ENCODE measurements at places on chromosomes 1 and 21.

DNA sequence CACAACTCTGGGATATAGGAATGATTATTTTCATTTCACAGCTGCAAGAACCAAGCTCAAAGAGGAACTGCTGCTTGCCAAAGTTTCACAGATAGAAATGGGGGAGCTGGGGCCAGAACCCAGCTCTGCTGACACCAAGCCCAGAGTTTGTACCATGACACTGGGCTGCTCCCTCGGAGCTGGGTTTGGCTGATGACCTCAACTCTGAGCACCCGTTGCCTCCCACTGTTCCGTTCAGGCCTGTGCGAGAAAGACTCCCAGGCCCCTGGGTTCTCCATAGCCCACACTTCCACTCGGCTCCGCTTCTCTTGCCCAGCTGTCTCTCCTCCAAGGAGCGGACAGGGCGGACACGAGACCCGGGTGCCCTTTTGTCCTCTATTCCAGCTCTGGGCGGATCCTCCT is 55.2 kb downstream of the NGF start:
- DNase-seq, result no peak

GRCh38 chr1:245988393-245989078 is 518.5 kb downstream of the SMYD3 start:
- no peak for DNase-seq

DNA sequence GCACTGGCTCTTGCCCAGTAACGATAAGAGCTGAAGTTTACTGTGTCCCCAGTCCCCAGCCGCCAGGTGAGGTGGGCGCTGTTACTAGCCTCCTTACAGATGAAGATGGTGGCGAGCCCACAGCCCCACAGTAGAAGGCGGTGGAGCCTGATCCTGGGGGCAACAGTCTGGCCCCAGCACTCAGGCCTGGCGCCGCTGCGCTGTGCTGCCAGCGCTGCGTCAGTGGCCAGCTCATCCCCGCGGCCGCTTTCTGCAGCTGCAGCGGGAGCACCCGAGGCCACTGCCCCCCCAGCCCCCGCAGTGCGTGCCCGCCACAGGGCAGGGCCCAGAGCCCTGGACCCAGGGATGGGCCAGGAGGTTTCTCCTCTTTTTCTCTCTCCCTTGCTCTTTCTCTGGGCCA is 13.3 kb downstream of the H6PD start:
- DNase-seq, result no peak

DNA sequence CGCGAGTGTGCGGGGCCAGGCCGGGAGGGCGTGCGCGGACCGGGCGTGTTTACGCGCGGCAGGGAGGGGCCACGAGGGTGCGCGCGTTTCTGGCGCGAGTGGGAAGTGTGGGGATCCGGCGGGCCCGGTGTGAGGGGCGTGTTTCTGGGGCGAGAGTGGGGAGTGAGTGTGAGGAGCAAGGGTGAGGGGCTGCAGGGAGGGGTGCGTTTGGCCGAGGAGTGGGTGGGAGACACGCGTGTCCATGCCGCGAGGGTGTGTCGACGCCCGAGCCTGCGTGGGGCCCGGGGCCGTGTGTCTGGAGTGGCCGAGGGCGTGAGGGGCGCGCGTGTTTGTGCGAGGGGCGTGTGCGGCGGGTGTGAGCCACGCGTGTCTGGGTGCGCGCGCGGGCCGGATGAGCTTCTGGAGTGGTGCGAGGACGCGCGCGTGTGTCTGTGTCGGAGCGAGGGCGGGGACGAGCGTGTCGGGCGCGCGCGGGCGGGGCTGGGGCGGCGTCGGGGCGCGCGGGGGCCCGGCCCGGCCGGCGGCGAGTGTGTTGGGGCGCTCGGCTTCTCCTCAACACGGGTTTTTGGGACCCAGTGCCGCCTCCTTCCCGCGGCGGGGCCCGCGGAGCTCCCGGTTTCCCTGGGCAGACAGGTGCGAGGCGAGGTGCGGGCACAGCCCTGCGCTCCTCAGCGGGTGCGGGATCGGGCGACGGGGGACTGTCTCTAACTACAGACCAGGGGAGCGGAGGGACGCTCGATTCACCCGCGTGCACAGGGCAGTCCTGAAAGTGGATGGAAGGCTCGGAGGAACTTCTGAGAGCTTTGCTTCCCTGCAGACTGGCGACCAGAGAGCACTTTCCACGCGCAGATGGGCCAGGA is 65.8 kb upstream of the VAMP3 start:
- no peak for DNase-seq

DNA sequence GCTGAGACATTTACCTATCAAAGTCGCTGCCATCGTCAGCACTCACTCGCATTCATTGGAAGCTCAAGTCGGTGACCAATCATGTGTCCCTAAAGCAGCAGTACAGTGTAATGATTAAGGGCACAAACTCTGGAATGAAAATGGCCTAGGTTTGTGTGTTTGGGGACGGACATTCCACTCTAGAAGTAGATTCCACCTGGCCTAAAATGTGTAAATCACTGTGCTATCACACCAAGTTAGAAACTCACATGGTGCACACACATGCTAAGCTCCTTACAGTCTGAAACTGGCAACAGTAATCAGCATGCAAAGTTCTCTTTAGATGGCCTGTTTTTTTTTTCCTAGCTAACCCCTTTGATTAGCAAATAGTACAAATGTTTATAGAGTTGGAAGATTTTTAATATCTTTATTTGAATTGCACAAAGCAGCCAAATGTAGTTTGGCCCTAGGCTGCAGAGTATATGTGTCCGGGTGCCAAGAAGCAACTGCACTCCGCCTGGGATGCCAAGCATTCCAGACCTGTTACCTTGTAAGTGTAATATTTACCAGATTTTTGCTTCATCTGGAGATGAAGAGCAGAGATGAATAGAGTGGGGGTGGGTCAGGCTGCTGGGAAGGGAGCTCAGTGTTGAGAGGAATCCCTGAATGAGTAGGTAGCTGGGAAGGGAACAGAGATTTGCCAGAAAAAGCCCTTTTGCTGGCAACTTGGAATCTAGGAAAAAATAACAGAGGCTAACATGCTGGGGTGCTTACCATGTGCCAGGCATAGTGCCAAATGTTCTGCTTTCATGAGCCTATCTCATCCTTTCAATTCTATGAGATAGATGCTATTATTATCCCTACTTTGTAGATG is 35.2 kb downstream of the TGFB2 start:
- DNase-seq, result peak; percentile 60

DNA sequence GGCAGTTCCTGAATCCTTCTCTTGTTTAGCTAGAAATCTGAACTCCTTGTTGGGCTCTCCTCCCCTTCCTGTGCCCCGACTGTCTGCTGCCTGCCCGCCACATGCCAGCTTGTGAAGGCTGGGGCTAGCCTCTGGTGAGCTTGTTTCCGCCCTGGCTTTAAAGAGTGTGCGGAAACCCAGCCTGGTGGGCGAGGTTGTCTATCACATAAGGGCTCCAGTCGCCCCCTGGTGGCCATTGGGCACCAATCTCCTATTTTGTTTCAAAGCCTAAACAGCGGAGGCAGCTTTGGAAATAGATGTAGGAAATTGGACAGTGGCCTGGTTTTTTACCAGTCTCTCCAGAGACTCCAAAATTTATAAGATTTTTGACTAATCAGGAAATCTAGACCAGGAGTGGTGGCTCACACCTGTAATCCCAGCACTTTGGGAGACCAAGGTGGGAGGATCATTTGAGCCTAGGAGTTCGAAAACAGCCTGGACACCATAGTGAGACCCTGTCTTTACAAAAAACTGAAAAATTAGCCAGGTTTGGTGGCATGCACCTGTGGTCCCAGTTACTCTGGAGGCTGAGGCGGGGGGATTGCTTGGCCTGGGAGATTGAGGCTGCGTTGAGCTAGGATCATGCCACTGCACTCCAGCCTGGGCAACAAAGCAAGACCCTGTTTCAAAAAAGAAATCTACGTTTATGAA is 9.8 kb downstream of the ATP8B2 start:
- peak; percentile 65 for DNase-seq

- no peak for DNase-seq
Observed at GRCh38 chr1:54883349-54884102, 3.5 kb downstream of the DHCR24 start.

GRCh38 chr1:205948039-205948438 is 4.8 kb upstream of the SLC26A9 start:
- no peak for DNase-seq

DNA sequence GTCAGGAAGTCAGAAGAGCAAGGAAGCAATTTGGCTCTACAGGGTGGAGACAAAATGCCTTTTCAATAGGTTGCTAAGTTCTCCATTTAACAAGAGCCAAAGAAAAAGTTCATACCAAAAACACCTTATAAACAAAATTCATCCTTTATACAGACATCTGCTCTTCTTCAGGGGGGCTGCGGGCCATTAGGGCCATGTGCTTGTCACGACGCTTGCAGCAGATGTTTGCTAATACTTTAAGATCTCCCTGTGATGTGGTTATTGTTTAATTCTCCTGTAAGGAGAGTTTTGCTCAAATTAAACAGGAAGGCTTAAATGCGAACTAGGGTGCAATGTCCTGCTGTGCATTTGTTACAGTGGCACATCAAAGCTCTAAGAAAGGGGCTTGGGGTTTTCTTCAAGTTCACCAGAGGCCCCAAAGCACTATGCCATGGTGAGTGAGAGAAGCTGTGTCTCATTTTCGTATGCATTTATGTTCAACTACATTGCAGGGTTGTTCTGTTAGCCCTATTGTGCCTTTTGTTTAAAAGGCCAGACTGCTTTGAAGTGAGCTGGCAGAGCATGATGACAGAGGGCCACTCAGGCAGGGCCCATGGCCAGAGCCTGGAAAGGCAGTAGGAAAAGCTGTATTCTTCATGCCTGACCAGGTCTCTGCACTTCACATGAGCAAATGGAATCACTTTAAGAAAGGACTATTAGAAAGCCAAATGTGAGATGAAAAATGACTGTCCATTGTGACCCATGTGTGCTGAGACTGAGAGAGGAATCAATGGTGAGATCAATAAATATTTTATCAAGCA is 24.8 kb upstream of the NTPCR start:
- no peak for DNase-seq

GRCh38 chr1:159223004-159223403 is 18.3 kb downstream of the ACKR1 start:
- DNase-seq, result no peak

DNA sequence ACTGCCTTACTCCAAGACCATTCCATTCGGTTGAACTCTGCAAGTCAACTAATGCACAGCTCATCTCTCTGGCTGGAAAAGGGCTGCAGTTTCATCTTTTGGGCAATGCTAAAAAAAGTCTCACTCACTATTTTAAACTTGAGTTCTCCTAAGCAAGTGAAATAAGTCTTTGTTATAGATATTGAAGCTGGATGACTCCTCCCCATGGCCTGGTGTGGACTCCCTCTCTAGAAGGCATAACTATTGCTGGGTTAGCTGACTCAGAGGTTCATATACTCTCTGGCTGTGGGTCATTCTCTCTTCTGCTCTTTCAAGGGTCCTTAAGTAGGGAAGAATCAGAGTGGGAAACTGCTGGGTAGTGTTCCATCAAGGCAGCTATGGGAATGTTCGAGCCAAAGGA is 88.0 kb downstream of the XCL2 start:
- DNase-seq, result no peak

- no peak for DNase-seq
Observed at GRCh38 chr1:21162740-21163464, 13.8 kb downstream of the EIF4G3 start.

DNA sequence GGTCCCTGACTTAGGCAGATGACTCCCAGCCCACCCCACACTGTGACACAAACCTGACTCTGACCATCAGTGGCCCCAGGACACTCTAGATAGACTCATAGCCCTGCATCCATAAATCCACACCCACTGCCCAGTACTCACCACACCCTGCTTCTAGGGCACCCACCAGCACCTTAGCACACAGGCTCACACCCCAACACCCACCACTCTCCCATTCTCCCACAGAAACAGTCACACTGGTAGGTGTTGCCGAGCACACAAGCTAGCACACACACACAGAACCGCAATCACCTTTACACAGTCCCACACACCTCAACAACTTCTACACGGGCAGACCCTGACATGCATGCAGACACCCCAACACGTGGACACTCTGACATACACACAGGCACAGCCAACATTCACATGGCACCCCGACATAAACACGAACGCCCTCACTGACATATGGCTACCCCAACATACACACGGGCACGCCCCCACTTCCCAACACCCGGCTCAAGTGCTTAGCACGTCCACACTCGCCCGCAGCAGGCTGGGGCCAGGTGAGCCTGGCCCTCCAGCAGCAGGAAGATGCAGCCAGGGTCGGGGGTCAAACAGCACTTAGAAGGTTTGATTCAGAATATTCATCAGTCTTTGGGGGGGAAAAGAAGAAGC is 105.5 kb upstream of the TARDBP start:
- DNase-seq, result no peak

DNA sequence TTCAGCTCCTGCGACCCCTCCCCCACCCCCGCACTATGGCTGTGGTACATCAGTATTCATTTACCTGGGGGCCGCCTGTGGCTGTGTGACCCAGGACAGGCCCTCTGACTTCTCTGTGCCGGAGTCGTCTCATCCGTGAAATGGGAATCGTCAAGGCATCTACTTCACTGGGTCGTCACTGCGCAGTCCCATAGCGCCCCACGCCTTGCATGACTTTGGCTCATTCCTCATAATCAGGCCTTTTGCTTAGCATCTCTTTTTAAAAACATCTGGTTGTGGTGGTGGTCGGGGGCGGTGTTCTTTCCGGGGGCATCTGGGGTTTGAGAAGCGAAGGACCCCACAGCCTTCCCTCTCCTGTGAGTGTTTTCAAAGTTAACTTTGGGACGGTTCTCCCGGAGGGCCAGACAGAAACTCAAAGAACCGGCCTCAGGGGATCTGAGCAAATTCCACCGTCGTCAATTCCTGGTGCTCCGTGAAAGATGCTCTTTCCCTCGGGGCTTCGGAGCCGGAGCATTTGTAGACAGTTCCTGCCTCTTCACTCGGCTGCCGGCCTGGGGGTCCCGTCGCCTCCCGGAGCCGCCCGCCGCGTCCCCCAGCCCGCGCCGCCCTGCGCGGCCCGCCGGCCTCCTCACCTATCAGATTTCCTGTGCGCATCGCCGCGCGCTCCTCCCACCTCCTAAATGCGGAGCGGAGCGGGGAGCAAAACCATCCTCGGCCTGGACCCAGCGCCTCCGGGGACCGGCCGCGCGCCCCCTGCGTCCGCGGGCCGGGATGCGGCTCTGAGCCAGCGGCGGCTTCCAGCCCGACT is at the start of gene B3GALT5:
TSS of gene B3GALT5 (plus strand) at position 708 of the 808 bp plus-strand sequence. CDS start 47,620 bp downstream, outside the sequence.
- DNase-seq, result no peak

GRCh38 chr1:178733972-178734371 is 8.9 kb downstream of the RALGPS2 start:
- DNase-seq, result no peak

- no peak for DNase-seq
Observed at GRCh38 chr1:54464477-54465146, 58.4 kb upstream of the SSBP3 start.

DNA sequence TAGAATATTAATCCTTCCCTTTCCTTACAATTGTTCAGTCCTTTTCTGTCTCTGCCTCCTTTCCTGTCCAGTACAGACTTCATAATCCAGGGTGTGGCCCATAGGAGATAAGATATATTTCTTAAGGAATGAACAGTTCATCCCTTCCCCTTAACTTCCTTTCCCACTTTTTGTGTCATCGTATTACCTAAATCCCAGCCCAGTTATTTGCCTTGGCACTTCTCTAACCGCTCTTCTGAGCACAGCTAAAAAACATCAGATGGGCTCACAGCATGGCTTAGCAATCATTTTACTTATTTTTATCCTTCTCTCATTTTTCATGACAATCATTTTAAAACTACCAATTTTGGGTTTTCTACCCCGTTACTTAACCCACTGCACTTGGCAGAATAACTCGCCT is 39.6 kb downstream of the F3 start:
- DNase-seq, result no peak

- no peak for DNase-seq
Observed at GRCh38 chr1:77542813-77543420, 139.5 kb downstream of the ZZZ3 start.

- no peak for DNase-seq
Observed at GRCh38 chr1:214372092-214372491, 91.1 kb downstream of the SMYD2 start.

GRCh38 chr1:152535774-152536173 is 21.5 kb downstream of the CRCT1 start:
- no peak for DNase-seq

GRCh38 chr1:81569761-81570160 is 231.0 kb upstream of the ADGRL2 start:
- no peak for DNase-seq
